ENCODE measurements at places on chromosomes 3 and 15.

- peak; percentile 87 for DNase-seq
These were observed 62.1 kb downstream of the RASGRF1 start for GRCh38 chr15:79028411-79028964.

DNA sequence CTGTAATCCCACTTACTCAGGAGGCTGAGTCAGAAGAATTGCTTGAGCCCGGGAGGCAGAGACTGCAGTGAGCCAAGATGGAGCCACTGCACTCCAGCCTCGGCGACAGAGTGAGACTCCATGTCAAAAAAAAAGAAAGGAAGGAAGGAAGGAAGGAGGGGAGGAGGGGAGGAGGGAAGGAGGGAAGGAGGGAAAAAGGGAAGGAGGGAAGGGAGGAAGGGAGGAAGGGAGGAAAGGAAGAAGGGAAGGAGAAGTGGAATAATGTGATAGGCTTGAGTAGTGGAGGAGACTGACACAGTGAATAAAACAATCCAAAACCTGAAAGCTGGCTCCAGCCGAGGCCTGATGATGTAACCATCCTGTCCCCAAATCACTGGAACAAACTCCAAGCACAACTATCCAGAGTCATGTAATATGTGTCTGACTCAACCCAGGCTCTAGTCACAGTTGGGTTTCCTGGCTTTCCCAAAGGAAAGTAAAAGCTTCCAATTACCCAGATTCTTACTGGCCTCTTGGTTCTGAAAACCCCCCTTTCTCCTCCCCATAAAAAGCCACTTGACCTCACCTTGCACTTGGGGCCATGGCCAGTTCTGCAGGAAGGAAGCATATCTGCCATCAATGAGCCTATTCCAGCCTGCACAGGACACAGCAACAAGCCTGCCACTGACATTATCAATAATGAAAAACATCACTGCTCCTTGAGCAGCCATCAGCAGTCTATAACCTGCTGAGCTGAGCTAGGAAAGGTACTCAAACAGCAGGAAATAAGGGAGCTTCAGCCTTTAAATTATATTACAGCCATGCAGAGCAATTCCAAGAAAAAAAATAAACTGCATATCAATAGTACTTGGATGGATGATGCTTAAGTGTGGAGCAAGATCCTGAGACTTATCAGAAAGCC is 48.3 kb downstream of the MB21D2 start:
- DNase-seq: no peak

GRCh38 chr15:91917686-91918360 is 64.3 kb downstream of the SLCO3A1 start:
- no peak for DNase-seq

DNA sequence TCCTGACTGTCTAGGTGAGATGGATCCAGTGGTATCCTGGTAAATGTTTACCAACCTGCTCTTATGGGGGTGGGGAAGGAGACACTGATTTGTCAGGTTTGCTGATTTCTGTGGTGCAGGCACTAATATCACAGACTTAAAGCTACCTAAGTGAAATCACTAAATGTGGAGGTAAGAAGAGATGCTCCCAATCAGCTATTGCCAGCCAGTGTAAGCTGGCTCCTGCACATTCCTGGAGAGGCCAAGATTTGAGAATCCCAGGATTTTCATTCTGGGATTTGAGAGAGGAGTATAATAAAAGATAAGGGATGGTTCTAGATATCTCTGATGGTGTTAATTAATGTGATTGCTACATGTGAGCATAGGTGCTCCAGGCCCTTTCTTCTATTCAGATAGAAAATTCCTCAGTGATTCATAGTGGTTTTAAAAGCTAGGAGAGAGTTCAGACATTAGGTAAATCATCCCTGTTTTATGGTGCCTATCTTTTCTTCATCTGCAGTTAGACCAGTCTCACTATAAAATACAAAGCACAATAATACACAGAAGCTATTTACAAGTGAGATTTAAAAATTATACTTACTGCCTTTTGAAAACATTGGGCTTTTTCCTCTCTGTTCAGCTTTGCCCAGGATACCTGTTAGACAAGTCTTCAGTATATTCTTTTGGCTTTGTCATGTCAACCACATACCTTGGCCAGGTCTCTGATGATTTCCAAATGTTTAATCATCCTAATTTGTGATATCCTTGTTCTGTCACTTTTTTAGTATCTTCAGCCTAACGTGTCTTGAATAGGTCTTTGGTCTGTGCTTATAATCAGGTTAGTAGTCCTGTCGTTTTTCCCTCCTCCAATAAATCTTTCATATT is 90.9 kb downstream of the MBNL1 start:
- DNase-seq: no peak

DNA sequence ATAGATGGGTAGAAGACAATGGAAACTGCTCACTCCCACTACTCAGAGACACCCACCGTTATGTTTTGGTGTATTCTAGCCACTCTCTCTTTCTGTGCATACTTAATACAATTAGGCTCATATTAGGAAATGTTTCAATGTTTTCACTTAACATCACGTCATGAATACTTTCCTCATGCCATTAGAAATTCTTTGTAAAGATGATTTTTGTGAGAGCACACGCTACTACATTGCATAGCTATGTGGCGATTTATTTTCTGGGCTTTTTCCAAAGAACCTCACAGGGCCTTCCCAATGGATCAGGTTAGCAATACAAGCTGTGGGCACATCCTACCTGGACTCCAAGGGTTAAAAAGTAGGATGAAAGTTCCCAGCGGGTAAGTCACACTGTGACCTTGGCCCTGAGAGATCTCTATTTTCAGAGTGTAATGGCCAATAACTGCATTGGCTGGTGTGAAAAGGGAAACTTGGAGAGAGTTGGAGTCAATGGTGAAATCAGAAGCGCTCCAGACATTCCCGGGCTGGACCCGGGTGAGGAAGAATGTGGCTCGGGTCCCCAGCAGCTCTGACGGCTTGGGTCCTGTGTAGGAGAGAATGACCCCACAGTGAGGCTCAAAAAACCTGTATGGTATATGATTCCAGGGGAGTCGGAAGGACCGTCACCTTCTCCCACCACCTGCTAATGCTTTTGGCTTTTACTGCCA is 25.8 kb upstream of the TGM5 start:
- DNase-seq: no peak

GRCh38 chr15:82551646-82552247 is 11.5 kb upstream of the RPS17 start:
- no peak for DNase-seq

GRCh38 chr3:156680243-156680914 is 6.0 kb downstream of the TIPARP start:
- DNase-seq: no peak

- DNase-seq: no peak
These were observed 341.1 kb downstream of the DIPK2A start for GRCh38 chr3:144312702-144313101.

- DNase-seq: peak; percentile 74
These were observed 76.9 kb upstream of the ABI3BP start for GRCh38 chr3:101069901-101070798.

DNA sequence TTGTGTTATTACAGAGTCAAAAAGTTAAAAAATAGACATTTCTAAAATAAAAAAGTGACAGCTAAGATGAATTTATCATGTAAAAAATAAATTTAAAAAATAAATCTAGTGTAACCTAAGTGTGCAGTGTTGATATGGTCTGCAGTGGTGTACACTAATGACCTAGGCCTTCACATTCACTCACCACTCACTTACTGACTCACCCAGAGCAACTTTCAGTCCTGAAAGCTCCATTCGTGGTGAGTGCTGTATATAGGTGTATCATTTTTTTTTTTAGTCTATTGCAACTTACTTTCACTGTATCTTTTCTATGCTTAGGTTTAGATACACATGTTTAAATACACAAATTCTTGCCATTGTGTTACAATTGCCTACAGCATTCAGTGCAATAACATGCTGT is 459.4 kb upstream of the ROBO1 start:
- no peak for DNase-seq

DNA sequence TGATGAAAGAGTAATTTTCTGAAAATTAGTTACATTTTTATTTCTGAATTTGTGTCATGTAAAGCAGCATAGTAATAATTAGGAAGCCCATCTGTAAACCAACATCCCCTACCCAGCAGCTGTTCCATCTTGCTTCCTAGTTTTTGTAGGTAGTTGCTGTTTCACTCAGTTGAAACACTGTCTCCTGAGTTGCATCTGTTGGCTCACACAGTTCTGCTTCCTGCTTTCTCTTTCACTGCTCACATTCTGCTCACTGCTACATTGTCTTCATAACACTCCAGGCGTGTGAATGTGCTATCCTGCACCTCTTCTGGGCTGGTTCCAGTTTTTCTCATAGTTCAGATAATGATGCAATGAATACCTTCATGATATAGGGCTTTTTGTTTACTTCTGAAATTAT is 123.4 kb downstream of the EPHB1 start:
- no peak for DNase-seq

DNA sequence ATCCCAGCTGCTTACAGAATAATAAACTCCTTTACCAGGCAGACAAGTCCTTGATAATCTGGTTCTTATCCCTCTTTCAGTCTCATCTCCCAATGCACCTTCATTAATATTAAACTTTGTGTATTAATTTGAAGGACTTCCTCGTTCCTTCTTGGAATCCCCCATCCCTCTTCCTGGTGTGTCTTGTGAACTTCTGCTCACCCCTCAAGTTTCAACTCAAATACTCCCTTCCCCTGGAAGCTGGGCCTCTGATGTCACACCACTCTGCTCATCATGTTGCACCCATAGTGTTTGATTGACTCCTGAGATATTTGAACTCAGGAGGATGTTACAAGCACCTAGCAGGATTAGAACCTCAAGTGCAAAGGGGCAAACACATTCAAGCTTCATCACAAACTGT is 3.3 kb upstream of the STT3B start:
- no peak for DNase-seq

GRCh38 chr15:91422797-91423196 is 322.7 kb downstream of the SV2B start:
- DNase-seq: no peak

DNA sequence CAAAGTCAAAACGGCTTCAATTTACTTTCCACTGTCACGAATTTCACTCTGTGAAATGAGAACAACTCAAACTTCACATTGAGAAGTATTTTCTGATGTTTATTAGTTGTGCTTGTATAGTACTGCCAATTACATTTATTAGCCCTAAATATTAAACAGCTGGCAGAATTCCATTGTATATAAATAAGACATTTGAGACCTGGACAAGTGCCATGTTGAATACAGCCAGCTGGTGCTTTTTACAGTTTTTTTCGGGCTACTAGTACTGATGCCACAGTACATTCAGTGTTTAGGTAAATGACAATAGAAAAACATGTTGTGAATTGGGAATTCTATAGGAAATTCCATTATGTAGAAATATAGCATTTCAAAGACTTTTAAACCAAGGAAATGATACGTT is 79.0 kb downstream of the EPHA3 start:
- no peak for DNase-seq

DNA sequence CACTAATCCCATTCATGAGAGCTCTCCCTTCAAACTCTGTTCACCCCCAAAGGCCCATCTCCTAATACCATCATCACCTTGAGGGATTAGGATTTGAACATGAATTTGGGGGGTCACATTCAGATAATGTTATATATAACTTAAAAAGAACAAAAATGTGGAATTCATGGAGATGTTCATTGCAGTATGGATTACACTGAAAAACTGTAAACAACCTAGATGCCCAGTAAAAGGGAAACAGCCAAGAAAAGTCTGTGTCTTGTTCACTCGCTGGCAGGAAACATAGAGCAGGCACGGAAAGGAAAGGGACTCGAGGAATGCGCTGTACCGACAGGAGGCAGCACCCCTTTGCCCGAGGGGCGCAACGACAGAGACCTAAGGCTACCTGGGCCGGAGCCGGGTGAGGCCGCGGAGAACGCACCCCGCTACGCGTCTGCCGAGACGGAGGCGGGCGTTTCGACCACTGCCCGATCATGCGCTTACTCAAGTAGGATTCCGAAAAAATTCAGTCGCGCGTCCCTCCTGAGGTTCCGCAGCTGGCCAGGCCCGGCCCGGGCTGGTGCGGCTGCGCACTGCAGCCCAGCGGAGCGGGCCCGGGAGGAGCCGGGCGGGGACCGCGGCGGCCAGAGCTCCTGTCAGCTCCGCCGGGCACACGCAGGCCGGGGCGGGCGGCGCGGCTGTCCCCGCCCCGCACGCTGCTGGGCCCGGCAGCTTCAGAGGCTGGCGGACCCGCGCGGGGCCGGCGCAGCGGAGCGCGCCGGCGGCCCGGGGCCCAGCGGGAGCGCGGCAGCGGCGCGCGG is 862 bp upstream of the MAN2A2 start:
- DNase-seq: peak; percentile 99

DNA sequence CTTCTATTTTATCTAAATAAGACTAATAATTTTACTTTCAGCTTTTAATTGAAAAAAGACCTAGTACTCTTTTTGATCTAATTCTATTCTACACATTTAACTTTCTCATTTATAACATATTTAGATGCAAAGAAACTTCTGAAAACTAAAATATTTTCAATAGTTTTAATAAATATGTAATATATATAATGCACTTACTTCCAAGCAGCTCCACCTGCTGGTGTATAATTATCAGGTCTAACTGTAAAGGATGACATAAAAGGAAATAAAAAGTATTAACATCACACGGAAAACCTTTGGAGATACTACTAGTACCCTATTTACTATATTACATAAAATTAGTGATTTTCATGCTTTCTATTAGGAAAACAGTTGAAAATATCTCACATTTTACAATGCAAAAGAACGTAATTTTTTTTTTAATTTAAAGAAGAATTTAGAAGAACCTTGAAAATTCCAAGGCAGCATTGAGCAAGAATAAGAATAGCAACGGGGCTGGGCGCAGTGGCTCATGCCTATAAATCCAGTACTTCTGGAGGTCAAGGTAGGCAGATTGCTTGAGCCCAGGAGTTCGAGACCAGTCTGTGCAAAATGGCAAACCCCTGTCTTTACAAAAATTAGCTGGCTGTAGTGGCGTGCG is 10.2 kb downstream of the PLSCR5 start:
- DNase-seq: no peak
